ENCODE measurements at places on chromosomes 2 and 18.

DNA sequence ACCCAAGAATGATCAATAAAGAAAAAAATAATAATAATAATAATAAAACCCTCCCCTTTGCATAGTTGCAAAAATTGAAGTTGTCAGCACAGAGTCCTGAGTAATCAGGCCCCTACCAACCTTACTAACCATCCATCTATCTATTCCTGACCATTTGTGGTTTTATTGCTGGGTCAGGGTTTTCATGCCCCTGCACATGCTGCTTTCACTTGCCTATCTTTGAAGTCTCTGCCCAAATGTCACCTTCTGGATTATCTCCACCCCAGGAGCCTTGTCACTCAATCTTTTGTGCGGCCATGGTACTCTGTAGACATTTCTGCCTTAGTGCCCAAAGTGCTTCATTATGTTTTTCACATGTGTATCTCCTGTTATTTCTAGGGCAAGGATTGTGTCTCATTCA lies 35.1 kb downstream of the SLC30A6 start:
- DNase-seq, result no peak

DNA sequence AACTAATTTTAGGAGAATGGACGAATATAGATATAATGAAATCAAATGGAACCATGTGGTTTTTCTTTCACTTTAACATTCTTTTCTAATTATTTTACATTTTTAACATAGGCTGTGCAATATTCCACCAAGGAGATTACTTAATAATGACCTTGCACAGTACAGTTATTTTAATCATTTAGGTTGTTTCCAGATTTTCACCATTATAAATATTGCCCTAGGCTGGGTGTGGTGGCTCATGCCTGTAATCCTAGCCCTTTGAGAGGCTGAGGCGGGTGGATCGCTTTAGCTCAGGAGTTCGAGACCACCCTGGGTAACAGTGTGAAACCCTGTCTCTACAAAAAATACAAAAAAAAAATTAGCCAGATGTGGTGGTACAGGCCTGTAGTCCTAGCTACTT lies 14.5 kb upstream of the DRC1 start:
- no peak for DNase-seq

- DNase-seq, result peak; percentile 57
Observed at GRCh38 chr2:176395273-176395854, 126.1 kb downstream of the MTX2 start.

- no peak for DNase-seq
Observed at GRCh38 chr2:230658877-230659652, 53.6 kb upstream of the CAB39 start.

DNA sequence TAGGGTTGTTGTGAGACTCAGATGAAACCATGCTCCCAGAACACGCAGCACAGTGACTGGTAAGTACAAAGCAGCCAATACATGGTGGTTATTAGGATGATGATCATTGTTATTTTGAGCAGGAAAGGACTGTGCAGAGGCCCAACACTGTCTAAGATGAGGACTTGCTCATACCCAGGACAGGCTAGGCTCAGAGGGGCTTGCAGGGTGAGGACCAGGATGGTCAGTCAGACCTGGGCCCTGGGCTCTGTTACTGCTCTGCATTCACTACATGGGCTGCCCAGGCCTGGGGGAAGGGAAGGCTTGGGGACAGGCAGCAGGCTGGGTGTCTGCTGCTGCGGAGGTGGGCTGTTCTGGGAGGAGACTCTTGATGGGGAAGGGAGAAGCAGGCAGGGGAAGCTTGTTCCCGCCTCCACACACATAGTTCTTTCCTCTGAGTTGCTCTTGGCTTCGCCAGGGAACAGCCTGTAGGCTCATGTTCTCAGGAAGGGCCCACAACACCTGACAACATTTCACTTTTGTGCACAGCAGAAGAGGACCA lies 17.5 kb downstream of the CAPN13 start:
- DNase-seq, result no peak

- DNase-seq, result peak; percentile 46
Observed at GRCh38 chr18:12608301-12608700, 49.6 kb downstream of the SPIRE1 start.

GRCh38 chr2:194464964-194465638 lies 1191.9 kb upstream of the SLC39A10 start:
- DNase-seq, result no peak

- DNase-seq, result peak; percentile 95
Observed at GRCh38 chr2:42117923-42118753, 51.0 kb upstream of the EML4 start.

- no peak for DNase-seq
Observed at GRCh38 chr2:119792907-119793312, 33.2 kb downstream of the PTPN4 start.

DNA sequence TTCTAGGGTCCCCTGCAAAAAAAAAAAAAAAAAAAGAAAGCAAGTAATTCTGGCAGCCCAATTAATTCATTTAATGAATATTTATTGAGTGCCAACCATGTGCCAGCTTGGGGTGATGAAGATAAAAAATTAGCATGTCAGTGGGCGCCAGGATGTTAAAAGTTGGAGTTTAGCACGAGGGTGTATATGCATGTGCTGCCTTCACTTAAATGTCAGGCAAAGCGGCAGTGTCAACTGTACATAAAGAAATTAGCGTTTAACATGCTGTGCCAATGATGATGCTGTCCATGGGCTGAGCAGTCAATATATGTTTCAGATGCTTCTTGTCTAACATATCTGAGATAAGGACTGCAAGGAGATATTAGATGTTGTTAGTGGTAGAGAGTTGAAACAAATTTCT lies 49.5 kb downstream of the ASAP2 start:
- no peak for DNase-seq

DNA sequence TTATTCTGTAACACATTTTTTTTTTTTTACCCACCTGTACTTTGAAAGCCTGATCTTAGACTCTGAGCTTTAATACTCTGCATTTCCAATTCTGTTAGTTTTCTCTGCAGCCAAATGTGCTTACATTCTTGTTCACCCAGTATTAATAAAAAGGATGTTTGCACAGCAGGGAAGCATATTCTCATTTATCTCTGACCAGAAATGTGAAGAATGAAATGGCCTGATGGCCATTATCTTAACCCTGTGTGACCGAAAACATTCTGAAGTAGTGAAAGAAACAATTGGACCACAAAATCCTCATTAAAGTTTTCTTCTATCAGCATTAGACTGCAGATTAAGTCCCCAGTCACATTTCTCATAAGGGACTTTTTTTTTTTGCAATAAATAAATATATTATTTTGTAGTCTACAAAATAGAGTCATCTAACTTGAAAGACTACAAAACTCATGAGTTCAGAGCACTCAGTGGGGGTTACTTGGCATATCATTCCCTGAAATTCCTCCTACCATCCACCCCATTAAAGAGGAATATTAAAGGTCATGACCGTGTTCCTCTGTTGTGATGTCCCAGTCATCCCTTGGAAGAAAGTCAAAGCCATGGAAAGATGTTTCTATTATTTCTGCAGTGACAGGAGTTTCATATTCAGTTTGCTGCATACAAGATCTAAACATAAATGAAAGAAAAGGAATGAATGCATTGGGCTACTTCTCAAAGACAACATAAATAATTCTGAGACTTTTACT lies 364.4 kb downstream of the RND3 start:
- no peak for DNase-seq

- no peak for DNase-seq
Observed at GRCh38 chr2:42519624-42520023, 25.8 kb upstream of the KCNG3 start.

- no peak for DNase-seq
Observed at GRCh38 chr2:74844752-74845151, 10.8 kb downstream of the HK2 start.

DNA sequence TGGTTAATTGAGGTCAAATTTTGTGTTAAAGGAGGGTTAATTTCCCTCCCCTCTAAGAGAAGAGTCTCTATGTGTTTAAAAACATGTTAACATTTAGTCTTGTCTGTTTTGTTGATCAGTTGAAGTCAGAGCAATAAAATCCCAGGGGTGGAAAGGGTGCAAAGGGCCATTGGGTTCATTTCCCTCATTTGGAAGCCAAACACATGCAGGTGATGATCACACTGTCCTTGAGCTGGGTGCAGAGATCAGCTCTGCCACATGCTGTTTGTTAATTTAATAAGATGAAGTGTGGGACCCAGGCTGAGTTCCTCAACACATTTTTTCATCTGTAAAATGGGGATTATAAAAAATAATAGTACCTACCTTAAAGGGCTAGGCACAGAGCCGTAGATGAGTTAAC lies 260.9 kb downstream of the LPIN1 start:
- DNase-seq, result no peak

GRCh38 chr2:120439637-120440384 lies 93.9 kb downstream of the INHBB start:
- no peak for DNase-seq
